NCI-H1417 treated with DMSO at 0.1 percent for 48 hours (cell line): ENCODE measurements at places on chromosomes 16 and 17.

- no peak for DNase-seq
Observed at GRCh38 chr17:6028294-6028693, 41.9 kb upstream of the WSCD1 start.

DNA sequence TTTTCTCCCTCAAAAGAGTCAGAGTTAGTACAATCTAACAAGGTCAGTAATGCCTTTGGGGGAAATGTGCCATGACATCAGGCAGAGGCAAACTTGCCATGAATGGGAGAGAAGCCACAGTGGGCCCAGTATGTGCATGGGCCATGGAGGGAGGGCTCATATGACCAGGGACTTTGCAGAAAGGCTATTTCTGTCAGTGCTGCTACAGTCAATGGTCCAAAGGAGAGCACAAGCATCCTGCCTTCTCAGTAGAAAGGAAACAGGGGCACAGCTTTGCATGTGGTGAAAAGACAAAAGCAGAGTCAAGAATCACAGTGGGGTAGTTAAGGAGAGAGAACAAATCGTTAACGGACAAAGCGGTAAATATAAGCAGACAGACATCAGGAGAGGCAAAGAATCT lies 11.2 kb upstream of the CORO6 start:
- no peak for DNase-seq

- DNase-seq, result no peak
Observed at GRCh38 chr17:21495281-21495680, 119.1 kb downstream of the KCNJ12 start.

DNA sequence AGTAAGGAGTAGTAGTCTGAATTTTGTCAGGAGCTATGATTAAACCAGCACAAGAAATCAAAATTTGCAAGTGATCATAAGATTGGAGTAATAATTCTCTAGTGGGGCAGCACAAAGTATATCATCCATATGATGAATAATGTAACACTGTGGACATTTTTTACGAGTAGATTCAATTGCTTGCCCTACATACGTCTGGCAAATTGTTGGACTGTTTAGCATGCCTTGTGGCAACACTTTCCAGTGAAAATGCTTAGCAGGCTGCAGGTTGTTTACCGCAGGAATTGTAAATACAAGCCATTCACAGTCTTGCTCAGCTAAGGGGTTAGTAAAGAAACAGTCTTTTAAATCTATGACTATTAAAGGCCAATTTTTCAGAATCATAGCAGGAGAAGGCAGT lies 35.7 kb downstream of the ATF7IP2 start:
- no peak for DNase-seq

DNA sequence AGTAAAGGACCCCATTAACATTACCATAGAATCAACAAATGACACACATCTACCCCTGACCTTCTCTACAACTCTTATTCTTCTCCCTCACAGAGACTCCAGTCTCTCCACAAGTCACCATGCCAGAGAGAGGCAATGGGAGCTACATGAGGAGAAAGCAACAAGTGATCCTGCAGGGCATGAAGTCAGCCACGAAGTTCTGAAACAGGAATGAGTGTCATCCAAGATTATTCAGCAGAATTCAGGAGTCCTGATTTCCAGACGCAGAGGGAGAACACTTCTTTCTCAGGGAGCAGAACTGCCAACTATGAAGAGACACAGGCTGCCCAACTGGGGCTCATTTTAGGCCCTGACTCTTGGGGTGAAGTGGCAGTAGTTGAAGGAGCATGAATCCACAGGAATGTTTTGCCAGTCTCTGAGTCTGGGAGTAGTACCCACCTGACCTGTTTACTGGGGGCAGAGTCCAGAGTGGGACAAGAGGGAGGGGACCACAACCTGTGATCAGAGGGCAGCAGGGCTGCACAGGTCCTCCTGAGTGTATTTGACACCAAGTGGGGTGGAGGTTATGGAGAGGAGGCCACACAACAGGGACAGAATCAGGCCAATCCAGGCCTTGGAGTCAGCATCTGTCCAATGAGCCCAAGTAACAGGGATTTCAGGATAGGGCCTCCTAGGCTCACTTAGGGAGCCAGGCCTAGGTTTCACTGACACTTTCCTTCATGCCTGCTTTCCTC lies 2.4 kb upstream of the MTMR4 start:
- DNase-seq, result no peak

- DNase-seq, result no peak
Observed at GRCh38 chr17:42315402-42316156, 27.3 kb downstream of the STAT5A start.

GRCh38 chr16:84600343-84601229 lies 17.3 kb downstream of the COTL1 start:
- no peak for DNase-seq

DNA sequence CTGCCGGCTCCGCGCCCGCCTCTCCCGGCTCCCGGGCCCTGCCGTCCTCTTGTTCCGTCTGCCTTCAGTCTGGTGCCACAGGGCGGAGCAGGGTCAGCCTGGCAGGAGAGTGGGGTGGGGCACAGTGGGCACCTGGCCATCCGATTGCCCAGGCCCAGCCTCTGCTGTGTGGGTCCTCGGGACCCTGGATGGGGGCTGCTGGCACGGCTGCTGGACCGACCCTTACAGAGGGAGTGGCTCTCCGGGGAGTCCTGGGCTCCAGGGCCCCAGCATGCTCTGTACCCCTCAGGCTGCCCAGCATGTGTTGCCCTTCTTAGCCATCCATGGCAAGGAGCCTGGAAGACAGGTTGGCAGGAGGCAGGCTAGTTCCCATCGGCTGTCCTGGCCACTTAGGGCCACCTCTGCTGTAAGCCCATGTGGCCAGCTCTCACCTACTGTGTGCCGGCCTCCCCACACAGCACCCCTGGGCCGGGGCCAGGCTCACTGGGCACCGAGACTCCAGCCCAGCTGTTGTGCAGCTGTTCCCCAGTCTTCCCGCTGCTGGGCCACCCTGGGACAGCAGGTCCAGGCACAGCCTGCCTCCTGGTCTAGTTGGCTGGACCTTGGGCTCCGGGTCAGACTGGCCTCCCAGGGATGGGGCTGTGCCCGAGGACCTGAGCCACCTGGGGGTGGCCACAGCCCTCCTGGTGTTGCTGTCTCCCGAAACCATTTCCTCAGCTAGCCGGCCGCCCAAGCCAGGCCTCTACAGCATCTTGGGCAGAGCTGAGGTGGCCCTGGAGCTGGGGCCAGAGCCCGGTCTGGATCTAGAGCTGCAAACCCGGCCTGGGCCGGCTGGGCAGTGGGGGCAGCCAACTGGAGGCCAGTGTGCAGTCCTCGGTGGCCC lies 24.9 kb downstream of the BAHCC1 start:
- no peak for DNase-seq

DNA sequence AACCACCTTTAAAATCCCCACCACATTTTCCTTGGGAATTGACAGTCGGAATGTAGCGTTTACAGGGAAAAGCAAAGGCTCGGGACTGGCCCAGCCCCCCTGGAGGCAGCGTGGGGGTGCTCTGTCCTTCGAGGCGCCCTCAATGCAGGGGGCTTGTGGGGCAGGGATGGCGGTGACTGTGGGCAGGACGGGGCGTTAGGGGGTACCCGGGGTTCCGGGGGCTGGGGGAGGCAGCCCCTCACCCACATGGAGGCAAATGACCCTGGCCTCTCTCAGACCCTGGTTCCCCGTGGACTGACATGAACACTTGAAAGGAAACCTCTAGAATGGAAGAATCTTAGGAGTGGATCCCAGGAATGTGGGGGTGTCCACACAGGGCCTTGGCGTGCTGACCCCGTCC lies 78.4 kb upstream of the GNG13 start:
- DNase-seq, result no peak

GRCh38 chr16:3696425-3697218 lies 20.7 kb downstream of the TRAP1 start:
- DNase-seq, result no peak

DNA sequence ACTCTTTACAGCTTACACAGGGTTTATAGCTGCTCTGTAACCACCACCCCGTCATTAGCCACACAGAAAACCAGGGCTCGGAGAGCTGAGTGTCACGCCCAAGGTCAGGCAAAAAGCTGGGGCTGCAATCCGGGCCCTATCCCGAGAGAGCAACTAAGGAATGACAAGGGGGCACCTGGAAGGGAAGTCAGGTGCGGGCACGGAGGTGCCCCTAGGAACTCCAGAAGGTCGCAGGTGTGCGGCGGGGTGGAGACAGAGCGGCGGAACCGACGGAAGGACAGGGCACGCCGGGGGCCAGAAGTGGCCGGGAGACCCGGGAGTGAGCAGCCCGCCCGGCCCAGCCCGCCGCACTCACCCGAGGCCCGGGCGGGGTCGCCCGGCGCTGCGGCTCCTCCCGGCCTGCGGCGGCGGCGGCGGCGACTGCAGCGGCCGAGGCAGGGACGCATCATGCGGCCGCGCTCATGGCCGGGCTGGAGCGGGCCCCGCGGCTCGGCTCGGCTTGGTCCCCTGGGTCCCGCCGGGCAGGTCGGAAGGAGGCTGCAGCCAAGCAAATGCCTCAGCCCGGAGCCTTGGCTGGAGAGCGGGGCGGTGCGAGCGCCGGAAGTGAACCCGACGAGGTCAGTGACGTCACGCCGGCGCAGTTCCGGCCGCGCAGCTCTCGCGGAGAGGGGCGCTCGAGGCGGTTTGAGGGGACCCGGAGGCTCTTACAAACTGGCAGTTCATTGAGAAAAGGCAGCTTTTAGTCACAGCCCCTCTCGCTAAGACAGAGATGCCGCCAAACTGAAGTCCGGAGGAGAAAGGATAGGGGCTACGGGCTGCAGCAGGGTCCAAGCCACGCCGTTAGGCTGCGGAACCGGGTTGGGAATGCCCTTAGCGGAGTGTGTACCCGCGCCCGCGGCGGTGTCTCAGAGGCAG lies at the start of gene ZDHHC7:
TSS of gene ZDHHC7 (minus strand) at position 605 of the 915 bp plus-strand sequence. CDS start 20,917 bp downstream, outside the sequence.
- DNase-seq, result peak; percentile 43

DNA sequence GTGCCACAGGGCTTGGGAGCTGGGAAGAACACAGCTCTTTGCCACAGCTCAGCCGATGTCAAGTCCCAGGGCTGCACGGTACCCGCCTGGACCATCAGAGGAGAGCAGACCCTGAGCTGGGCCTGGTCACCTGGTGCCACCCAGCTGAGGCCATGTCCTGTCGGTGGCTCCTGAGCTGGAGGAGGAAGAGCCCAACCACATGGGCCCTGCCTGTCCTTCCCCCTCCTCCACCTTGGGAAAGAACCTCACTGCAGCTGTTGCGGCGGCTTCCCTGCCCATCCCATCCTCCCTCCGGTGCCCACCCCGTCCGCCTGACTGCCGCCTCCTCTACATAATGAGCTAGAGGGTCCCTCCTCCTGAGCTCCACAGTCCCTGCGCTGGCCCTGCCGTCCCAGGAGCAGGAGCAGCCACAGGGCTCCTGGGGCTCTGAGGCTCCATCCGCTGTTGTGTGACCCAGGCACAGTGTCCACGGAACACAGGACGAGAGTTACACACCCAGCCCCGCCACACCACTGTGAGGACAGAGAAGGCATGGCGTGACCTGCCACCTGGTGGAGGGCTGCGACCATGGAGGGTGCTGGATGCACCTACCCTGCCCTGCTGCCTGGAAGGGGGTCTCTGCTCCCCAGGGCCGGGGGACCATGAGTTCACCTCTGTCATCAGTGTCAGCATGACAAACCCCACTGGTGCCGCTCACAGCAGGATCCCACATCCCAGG lies 21.4 kb upstream of the CHMP6 start:
- no peak for DNase-seq

GRCh38 chr17:17757391-17757791 lies 76.1 kb downstream of the RAI1 start:
- no peak for DNase-seq

DNA sequence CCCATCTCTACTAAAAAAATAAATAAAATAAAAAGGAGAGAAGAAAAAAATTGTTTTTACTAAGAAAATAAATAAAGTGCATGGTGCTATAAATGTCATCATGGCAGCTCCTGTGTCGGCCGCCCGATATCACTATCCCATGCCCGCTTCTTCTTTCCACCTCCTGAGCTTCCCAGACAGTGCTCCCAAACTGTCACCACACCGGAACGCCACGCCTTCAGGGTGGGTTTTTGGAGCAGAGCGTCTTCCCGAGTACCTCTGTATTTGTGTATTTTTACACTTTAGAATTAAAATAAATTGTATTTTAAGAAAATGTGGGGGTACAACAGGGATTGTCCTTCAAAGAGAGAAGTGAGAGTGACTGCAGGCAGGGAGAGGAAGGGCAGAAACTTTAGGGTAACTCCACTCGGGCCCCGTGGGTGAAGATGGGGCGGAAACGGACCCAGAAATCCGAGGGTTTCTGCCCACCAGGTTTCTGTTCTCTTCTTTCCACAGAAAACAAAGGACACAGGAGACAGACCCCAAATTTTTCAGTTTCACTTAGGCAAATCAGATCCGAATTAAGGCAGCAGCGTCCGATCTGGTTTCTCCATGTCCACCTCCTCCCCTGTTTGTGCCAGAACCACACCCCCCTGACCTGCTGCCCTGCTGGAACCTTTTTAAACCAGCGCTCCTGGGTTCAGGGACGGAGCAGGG lies 3.6 kb upstream of the ITGAX start:
- DNase-seq, result no peak

GRCh38 chr16:69373019-69373418 lies 12.8 kb downstream of the TERF2 start:
- no peak for DNase-seq

DNA sequence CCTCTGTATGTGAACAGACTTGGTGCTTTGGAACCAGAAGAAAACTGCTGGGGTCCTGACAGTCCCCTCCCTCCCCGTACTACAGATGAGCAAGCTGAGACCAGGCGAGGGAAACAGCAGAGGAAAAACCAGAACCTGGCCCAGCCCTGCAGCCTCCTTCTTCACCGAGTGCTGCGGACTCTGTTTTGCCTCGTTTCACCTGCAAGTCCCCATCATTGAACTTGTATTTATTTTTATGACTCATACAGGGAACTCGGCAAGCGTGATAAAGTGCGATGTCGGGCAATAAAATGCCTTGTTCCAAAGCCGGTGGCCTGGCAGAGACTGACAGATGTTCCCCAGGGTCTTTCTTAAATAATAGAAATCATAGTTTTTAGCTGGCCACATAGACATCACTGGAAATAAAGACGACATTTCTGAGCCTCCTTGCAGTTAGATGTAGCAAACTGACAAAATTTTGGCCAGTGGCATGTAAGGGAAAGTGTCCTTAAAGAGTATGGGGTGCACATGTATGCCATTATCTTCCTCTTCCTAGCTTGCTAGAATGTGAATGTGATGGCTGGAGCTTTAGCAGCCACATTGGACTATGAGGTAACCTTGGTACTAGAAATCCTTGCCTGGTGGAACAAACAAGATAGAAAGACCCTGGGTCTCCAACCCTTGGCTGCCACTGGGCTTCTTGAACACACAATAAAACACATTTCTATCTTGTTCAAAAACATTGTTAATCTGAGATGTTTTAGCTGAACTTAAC lies 128.6 kb downstream of the IRF8 start:
- no peak for DNase-seq

DNA sequence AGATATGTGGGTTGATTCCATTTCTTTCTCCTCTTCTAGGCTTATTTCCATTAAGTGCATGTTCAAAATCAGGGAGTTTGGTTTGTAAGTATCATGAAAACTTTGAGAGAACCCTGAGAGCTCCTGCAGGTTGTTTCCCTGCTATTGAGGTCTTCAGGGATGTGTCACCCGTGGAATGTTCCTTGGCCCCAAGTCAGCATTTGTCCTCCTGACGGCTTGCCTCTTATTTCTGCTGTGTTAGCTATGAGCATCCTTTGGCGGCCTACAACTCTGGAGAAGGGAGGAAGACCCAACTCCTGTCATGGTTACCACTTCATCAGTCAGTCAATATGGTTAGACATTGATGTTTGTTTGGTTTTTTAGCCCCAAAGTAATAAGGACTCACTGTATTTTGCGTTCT lies 180.8 kb downstream of the FTO start:
- no peak for DNase-seq
